Activated CD8-positive, alpha-beta memory T cell treated with anti-CD3 and anti-CD28 coated beads for 48 hours (primary cell): ENCODE measurements at places on chromosomes 3 and 15.

GRCh38 chr3:43914269-43914668, 223.5 kb downstream of the ABHD5 start:
- DNase-seq, result no peak

- DNase-seq, result no peak
Observed at GRCh38 chr3:183233966-183234365, 19.1 kb upstream of the B3GNT5 start.

DNA sequence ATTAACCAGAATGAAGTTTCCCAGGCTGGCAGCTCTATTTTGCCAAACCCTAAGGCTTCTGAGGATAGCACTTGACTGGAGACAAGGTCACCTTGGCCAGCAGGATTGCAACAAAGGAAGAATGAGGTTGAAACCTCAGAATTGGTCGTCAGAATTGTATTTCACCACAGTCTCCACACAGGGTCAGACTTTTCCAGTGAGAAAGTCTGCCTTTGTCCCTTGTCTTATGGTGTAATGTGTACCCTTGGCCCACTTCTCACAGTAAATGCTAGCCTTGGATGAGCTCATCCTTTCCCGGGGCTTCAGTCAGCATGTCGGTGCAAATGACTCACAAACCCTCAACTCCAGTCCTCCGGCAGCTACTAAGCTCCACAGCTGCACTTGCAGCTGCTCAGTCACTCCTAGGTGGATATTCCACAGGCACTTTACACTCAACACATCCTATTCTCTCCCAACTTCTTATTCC, 19.7 kb downstream of the SSR3 start:
- no peak for DNase-seq

GRCh38 chr15:101156061-101156460, 95.8 kb downstream of the CHSY1 start:
- DNase-seq, result no peak

DNA sequence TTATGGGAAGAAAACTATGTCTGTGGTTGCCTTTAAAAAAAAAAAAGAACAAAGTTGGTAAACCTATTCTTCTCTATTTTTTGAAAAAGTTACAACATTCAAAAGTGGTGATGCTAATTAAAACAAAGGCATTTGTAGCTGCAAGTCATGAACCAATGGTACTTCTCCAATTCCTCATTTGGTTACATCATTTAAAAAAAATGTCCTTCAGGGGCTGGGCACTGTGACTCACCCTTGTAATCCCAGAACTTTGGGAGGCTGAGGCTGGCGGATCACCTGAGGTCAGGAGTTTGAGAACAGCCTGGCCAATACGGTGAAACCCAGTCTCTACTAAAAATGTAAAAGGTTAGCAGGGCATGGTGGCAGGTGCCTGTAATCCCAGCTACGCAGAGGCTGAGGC, 574.6 kb downstream of the VGLL3 start:
- DNase-seq, result no peak

DNA sequence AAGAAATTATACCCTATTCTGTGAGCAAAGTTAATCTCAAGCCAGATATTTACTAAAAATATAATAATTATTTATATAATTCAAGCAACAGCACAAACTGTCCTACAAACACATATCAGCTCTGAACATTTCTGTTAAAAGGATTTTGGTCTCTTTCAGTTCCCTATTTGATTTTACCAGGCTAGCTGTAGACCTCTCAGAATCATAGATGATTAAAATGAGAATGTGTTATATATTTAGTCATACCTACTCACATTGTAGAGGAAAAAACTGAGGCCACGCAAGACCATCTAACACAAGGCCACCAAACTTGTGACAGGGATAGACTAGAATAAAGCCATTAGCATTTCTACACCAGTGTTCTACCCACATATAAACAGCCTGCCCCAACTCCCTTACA, 28.5 kb downstream of the ACKR4 start:
- DNase-seq, result no peak

- no peak for DNase-seq
Observed at GRCh38 chr3:42032693-42033349, 58.3 kb upstream of the TRAK1 start.

- no peak for DNase-seq
Observed at GRCh38 chr15:95113041-95113440, 881.7 kb downstream of the MCTP2 start.

DNA sequence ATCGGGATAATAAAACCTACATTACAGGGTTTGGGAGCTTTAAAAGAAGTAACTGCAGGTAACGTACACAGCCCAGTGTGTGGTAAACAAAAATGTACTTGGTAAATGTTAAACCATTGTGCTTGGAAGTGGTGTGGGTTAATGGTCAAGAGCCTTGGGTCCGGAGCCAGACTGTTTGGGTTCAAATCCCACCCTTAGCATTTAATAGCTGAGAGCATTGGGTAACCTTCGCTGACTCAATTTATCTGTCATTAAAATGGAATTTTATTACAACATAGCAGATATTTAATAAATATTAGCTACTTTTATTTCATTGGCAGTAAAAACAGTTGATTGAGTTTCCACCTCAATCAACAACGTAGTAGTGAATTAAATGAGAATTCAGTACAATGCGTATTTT, 1.5 kb downstream of the FSTL1 start:
- DNase-seq, result no peak

DNA sequence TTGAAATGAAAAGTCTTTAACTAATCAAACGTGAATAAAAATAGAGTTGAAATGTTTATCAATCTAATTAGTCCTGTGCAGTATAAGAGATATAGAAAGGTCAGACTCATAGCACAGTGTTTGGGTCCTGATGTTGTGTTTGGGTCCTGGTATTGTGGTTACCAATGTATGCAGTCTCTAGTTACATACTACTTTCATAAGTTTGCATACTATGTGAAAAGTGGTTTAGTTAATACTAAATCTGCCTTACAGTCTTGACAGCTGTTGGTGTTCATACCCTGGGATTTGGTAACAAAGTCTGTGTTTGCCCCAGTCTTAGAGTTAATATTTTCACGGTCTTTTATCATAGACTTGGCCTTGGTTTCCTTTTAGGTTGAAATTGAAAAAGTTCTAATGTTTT, 41.7 kb downstream of the KIF15 start:
- DNase-seq, result no peak

DNA sequence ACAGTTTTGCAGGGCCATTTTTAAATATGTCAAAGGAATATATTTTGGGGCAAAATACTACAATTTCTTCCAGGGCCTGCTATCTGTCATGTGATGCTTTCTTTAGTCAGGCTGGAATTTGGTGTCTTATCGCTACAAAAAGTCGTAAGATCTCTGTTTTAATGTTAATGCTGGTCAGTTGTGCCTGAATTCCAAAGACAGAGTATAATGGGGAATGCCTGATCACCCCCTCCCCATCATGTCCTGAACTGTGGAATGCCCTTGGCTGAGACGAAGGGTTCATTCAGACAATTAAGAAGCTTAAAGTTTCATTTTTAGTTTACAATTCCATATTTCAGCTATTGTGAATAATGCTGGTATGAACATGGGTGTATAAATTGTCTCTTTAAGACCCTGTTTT, 203.0 kb downstream of the TBC1D5 start:
- DNase-seq, result no peak

- DNase-seq, result no peak
Observed at GRCh38 chr15:56168394-56168793, 75.3 kb downstream of the RFX7 start.

DNA sequence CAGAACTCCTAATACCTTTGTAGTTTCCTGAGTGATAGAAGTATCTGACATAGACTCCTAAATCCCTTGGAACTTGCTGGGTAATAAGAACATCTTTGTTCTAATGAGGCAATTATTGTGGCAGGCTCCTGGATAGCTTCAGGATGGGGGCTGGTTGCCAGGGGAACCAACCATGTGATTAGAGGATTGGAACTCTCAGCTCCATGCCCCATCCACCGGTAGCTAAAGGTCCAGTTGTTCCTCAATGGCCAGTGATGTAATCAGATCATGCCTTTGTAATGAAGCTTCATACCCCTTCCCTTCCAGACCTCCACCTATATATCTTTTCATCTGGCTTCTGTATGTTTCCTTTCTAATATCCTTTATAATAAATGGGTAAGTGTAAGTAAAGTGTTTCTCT, 221.2 kb upstream of the ALCAM start:
- DNase-seq, result no peak
